ENCODE measurements at places on chromosomes 7 and 10.
A peak's percentile ranks its signal among the peaks of the same experiment; 100 is the strongest.

- DNase-seq, result no peak
Observed at GRCh38 chr10:226018-226417, 90.8 kb downstream of the ZMYND11 start.

DNA sequence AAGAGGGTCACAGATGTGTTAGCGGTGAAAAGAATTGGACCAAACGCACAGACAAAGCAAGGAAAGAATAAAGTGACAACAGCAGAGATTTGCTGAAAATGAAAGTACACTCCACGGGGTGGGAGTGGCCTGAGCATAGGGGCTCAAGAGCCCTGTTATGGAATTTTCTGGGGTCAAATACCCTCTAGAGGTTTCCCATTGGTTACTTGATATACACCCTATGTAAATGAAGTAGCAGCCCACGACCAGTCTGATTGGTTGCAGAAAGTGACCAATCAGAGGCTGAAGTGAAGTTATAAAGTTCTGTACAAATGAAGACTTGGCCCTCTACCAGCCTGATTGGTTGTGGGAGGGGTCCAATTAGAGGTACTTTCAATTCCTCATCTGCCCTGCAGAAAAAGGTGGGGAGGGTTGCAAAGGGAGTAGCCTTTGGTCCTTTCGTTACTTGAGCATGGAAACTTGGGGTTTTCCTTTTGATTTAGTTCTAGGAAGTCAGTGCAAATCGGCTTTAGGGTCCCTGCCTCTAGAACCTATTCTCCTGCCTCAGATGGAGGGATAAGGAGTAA lies 125.6 kb upstream of the PRPS1L1 start:
- DNase-seq, result no peak

- DNase-seq, result peak; percentile 68
Observed at GRCh38 chr10:73095481-73096021, 1.1 kb downstream of the P4HA1 start.

DNA sequence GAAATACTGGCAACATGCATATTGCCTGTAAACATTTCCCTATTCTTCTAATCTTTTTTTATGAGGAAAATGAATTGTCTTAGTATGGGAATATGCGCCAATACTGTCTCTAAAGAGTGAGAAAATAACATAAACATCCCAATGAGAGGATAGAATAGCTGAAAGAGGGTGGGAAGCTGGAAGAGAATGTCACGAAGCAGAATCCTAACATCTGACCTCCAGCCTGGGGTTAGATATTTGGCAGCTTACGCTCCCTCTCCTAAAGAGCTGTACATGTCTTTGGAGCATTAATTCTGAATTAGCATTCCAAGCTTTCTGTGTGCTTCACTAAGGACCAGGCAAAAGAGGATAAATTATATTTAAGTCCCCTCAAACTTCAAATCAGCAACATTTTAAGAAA lies 31.6 kb upstream of the SLC16A12 start:
- DNase-seq, result no peak

- no peak for DNase-seq
Observed at GRCh38 chr10:79976999-79977398, 28.1 kb upstream of the SFTPD start.

DNA sequence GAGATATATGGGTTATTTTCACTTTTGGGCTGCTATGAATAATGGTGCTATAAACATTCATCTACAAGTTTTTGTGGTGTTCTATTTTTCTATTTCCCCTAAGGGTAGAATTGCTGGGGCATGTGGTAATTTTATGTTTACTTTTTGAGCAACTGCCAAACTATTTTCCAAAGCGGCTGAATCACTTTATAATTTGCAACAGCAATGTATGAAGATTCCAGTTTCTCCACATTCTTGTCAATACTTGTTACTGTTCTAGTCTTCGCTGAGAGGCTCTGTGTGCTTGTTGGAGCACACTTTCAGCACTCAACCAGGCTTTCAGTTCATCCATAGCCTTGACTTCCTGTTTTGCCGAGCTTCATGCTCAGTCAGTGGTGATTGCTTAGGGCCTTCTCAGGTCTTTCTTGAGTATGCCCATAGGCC lies 39.0 kb downstream of the ADK start:
- DNase-seq, result no peak

GRCh38 chr10:120221873-120222485 lies 235.0 kb upstream of the PLPP4 start:
- DNase-seq, result peak; percentile 38

- no peak for DNase-seq
Observed at GRCh38 chr7:45585628-45586027, 11.5 kb downstream of the ADCY1 start.
